ENCODE measurements at places on chromosomes 1 and 21. TPM values are rescaled to one million over a fixed set of nuclear protein-coding genes. Genes with fewer than 3 reads are reported as not detected.

DNA sequence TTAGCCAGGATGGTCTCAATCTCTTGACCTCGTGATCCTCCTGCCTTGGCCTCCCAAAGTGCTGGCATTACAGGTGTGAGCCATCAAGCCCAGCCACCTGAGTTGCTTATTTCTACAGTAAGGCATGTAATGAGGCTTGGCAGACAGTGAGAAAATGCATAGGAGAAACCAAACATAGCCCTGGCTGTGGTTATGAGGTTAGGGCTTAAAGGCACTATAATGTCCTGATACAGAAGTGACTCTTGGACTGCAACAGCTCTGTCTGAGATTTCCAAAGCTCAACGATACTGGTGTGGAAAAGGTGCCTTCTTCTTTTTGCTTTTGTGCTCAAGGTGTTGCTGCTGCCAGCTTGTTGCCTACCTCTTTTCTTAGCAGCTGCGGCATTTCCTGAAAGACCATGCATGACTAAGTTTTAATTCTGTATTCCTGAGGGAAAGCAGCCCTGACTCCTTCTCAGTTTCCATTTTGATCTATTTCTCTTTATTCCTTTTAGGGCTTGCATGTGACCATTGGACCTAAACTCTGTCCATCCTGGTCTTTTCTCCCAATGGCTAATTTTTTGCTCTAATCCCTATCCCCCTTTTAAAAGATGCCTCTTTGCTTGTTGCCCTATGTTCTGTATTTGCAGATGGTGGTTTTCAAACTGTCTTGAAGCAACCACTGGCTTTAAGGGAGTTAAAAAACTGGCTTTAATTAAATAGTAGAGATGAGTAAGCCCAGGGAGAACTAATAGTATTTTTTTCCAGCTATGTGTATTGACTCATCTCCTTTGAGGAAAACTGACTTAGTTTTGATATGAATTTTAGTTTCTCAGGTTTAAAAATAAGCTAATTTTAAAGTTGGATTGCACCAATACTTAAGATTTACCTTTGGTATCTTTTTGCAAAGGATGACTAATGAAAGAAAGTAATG lies 70.3 kb downstream of the KIF1B start:
- no peak for DNase-seq

- no peak overlapping the region for H3K4me3 ChIP-seq
- H3K27ac ChIP-seq = no peak overlapping the region
- H3K4me1 ChIP-seq = no peaks in the 10 kb centered on the region
- no peaks in the 10 kb centered on the region for H3K27me3 ChIP-seq
- H3K36me3 ChIP-seq = peaks cover 43% of the 10 kb centered on the region
- DNase-seq = no peak
Measured at GRCh38 chr1:39379187-39379586, 112.2 kb upstream of the BMP8A start.

CFAP74 gene
- total RNA-seq = not detected

DNA sequence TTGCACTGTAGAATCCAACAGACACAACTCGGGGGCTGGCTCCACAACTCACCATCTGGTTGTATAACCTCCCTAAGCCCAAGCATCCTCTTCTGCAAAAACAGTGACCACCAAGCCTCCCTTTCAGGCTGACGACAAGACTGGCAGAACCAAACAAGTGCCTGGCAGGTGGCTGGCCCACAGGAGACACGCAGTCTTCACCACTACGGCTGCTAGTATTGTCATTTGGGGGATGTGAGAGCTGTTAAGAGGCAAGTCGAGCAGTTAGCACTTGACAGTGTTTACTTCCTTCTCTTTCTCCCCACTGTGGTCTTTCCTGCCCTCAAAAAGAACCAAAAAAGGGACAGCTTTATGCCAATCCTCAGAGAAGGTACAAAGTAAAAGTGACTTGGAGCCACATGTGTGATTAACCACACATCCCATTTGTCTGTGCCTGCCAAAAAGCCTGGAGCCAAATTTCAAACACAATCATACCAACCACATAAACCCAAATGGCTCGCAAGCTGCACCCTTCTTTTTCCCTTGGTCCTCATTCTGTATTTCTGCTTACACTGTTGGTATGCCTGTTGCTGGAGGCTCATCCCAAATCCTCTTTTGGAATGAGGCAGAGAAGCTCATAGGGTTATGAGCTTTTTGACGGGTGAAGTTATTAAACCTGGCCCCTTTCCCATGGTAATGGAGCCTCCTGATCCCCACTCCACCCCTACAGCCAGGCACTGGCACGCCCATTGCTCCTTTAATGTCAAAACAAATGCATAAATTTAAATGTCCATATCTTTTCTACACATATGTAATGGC lies 94.1 kb downstream of the TGFBR3 start:
- peaks cover 18% of the 10 kb centered on the region for H3K4me1 ChIP-seq
- H3K27ac ChIP-seq = no peak overlapping the region
- DNase-seq = no peak
- no peak overlapping the region for H3K4me3 ChIP-seq
- H3K27me3 ChIP-seq = no peaks in the 10 kb centered on the region
- H3K36me3 ChIP-seq = no peaks in the 10 kb centered on the region

CCDC30 gene
- 1.7 TPM for total RNA-seq
